Mesenteric fat pad (tissue), 1 donor: ENCODE measurements at places on chromosomes 3 and 15.

GRCh38 chr15:27701956-27702355 lies 397.2 kb downstream of the OCA2 start:
- no peak for DNase-seq

- no peak for DNase-seq
Measured at GRCh38 chr3:102304550-102304949, 130.3 kb upstream of the ZPLD1 start.

DNA sequence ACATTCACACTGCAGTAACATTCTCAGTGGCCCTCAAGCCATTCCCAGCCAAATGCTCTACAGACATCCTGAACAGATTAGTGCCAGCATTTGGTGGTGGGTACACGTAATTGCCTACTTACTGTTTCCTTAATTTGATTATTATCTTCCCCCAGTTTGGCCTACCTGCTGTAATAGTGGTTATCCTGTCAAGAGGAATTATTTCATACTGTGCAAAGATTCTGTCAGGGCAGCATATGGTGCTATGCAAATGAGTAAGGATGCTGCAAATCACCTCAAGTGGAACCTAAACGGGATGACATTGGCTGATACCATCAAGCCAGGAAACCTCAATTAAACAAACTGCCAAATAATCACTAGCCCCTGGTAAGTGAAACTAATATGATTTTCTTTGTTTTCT lies 88.7 kb downstream of the SEMA6D start:
- no peak for DNase-seq

DNA sequence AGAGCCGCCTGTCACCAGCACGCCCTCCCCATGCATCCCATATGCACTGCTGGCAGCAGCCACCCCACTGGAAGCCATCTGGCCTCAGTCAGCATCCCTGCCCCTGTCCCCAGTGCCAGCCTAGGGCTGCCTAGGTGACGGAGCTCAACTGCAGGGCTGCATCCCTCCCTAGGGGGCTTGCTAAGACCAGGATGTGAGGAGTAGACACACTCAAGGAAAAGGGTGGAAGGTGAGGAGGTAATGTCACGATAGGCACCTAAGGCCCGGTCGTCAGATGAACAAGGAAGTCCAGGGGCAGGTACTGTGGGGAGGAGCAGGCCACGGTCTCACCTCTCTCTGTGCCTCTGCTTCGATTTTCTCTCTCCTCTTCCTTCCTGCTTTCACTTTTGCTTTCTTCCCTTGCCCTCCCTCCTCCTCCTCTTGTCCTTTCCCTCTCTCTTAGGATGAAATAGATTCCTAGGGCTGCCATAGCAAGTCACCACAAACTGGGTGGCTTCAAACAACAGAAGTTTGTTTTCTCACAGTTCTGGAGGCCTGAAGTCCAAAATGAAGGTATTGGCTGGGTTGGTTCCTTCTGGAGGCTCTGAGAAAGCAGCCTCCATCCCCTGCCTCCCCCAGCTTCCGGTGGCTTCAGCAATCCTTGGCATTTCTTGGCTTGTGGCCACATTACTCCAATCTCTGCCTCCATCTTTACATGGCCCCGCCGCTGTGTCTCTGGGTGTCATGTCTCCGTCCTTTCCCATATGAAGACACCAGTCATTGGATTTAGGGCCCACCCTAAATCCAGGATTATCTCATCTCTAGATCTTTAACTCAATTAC lies 298.3 kb downstream of the SHQ1 start:
- no peak for DNase-seq

- DNase-seq, result no peak
Measured at GRCh38 chr3:536417-536813, 339.9 kb downstream of the CHL1 start.

- no peak for DNase-seq
Measured at GRCh38 chr3:53604232-53604631, 109.8 kb downstream of the CACNA1D start.

- no peak for DNase-seq
Measured at GRCh38 chr3:167716920-167717319, 17.8 kb downstream of the PDCD10 start.

GRCh38 chr3:159536876-159537275 lies 451.8 kb upstream of the IL12A start:
- no peak for DNase-seq

GRCh38 chr15:73908030-73908821 lies 18.0 kb upstream of the LOXL1 start:
- no peak for DNase-seq

GRCh38 chr15:39315206-39315850 lies 265.6 kb upstream of the THBS1 start:
- DNase-seq, result no peak

- DNase-seq, result no peak
Measured at GRCh38 chr3:122754929-122755328, 38.7 kb downstream of the HSPBAP1 start.

- peak; percentile 85 for DNase-seq
Measured at GRCh38 chr15:99433026-99433756, 132.6 kb upstream of the MEF2A start.

GRCh38 chr3:52021489-52022268 lies 26.0 kb upstream of the RPL29 start:
- no peak for DNase-seq

- no peak for DNase-seq
Measured at GRCh38 chr15:75921732-75922703, 18.3 kb downstream of the FBXO22 start.

DNA sequence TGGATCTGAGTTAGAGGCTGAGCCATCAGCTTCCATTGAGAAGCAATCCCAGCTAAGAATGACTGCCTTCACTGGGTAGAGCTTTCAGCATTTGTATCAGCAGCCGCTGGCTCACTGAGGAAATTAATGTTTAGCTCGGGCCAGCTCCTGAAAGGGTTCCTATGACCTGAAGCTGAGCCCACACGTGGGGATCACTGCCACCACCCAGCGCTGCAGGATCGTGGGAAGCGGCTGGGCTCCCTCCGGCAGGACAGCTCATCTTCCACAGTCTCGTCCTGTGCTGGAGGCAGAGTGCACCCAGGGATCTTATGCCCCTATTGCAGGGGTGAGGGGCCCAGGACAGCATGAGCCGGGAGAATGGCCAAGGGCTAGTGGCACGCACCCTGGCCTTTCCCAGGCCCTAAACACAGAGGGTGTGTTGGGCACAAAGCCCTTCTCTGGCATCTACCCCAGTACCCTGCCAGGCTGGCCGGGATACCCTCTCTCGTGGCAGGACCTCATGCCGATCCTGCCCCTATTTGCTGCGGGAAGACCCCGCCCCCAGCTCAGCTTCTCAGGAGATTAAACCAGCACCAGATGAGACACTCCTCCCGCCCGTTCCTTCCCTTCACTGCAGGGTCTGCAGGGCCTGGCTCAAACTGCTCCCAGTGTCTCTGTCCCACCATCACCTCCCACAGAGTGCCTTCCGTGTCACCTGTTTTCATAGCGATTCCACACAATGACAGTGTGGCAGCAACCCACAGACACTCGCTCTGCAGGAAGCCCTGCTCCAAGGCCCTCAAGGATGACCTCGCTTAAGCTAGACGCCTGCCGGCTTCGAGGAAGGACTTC lies 28.5 kb downstream of the KLHL25 start:
- no peak for DNase-seq
